ENCODE measurements at places on chromosomes 7 and 10.

- DNase-seq = no peak
These were observed 3.2 kb upstream of the CLDN4 start for GRCh38 chr7:73827567-73828106.

GRCh38 chr10:78175444-78176015, 141.9 kb downstream of the RPS24 start:
- no peak for DNase-seq

DNA sequence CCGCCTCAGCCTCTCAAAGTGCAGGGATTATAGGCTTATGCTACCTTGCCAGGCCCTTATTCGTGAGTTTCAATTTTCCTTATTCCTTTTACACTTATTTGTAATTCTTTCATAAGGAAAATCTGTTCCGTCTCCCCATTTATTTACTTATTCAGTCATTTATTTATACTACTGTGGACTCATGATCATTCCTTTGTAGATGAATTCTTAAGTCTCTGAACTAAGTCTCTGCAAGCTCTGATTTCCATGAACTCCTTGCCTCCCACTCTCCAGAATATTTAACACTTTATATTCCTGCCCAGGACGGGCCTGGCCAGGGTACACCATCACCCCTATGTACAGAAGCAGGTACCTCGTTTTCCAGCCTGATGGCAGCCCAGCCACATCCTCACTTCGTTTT, 39.4 kb downstream of the PFKFB3 start:
- DNase-seq = no peak

GRCh38 chr10:124294811-124295770, 123.6 kb downstream of the OAT start:
- no peak for DNase-seq

DNA sequence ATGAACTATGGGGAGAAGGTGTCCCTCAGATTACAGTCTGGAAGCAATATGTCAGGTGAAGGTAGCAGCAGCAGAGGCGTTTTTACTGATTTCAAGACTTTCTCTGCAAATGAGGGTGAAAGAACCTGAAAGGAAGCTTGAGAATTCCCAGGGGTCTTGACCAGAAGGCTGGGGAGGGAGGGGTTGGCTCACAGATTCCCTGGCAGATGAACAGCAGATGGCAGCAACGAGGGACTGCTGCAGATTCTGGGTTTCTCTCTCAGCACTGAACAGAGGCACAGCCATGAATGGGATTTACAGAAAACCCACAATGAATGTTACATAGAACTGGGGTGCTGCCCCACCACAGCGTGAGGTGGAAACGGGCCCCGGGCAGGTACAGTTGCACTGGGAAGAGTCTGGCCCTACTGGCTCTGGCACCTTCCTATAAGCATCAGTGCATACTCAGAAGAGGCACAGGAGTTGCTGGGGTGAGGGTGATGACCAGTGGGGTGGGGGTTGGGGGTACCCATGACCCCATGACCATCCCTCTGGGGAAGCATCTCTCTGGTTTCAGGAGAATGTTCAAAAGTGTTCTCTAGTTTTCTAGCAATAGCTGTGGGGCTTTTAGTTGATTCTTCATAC, 317.8 kb downstream of the SH2D4B start:
- no peak for DNase-seq

DNA sequence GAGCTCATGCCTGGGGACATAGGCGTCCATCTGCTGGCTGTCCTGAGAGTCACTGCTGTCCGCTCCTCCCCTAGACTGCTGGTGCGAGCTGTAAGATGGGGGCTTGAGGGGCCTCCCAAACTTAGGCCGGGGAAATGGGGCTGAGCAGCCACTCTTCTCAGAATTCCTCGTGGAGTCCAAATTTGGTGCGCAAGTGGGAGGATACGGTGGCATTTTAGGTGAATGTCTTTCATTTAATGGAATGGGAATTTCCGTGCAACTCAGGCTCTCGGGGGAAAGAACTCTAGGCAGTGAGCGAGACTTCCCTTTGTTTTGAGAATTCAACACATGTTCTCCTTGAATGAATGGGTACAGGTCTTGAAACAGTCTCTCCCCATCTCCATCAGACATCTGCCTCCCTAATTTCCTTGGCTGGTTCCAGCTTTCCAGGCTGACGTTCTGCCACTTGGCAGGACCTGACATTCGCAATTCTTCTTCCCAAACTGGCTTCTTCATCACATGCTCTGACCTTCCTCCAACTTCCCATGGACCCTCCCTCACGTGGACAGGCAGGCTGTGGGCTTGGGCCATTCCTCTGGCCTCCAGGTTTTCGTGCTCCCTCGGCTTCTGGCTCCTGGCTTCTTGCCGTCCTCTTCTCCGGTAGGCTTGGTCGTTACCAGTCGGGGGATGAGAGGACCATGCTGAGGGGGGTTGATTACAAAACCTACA, 30.1 kb downstream of the JCAD start:
- no peak for DNase-seq

- DNase-seq = no peak
These were observed 159.5 kb downstream of the PPP1R9A start for GRCh38 chr7:95066737-95067530.

- no peak for DNase-seq
These were observed 9.8 kb downstream of the MICALL2 start for GRCh38 chr7:1449501-1449900.

- DNase-seq = no peak
These were observed 147.9 kb upstream of the FZD8 start for GRCh38 chr10:35789996-35790395.

- DNase-seq = no peak
These were observed 5.4 kb downstream of the PPIA start for GRCh38 chr7:44801890-44802289.

GRCh38 chr7:81637534-81637933, 132.3 kb downstream of the HGF start:
- DNase-seq = no peak

- DNase-seq = no peak
These were observed 223.7 kb downstream of the MAD1L1 start for GRCh38 chr7:2008936-2009540.

DNA sequence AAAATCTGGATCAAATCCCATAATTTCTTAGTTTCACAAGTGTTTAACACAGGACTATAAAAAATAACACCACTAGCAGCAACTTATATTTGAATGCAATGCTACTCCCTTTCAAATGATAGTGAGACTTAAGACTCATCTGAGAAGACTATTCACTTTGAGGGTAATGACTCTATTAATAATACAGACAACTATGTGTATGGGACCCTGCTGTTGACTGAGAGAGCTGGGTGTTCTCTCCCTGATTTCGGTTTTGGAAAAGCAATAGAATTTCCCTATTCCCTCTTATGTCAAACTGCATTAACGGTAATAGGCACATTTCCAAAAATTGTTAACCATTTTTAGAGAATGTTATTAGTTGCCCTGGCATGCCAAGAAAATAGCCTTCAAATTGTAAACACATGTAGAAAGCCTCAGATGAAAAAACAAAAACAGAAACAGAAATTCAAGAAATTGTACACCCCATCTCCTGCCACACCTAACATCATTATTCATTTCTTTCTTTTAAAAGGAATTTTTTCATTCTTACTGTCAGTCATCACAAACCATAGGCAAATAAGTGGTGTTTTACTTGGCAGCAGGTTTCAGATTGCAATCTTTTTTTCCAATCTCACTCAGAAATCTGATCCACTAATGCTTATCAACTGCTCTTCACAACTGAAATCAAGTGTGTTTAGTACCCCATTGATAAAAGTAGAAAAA, 153.7 kb downstream of the TFPI2 start:
- no peak for DNase-seq

- no peak for DNase-seq
These were observed 4.8 kb downstream of the PITRM1 start for GRCh38 chr10:3167611-3168330.

DNA sequence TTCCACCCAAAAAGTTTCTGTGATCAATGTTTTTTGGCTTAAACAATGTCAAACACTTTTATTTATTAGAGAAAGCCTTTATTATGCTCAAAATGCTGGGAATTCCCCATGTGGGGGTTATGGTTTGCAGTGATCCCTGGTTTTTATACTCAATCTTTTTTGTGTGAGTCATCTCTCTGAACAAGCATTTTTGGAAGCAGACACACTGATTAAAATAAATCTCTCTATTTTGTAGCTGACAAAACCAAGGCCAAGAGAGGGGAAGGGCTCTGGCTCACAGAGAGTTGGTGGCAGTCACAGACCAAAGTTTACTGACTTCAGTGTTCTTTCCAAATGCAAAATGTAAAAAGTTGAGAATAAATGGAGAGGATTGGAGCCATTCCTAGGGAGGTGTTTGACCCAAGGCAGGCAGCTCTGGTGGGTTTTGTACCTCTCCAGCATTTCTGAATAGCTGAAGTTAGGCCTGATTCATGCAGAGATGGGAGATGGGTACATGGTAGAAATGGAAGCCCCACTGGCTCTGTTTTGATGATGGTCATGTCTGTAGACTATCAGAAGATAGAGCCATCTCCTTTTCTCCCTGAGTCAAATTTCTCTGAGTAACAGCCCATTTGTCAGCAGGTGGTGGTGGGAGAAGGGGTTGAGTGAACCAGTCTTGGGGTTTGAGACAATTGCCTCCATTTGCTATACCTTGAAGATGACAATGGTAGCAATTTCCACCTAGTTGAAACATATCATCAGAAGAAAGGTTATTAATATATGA, 45.4 kb upstream of the NAMPT start:
- no peak for DNase-seq

DNA sequence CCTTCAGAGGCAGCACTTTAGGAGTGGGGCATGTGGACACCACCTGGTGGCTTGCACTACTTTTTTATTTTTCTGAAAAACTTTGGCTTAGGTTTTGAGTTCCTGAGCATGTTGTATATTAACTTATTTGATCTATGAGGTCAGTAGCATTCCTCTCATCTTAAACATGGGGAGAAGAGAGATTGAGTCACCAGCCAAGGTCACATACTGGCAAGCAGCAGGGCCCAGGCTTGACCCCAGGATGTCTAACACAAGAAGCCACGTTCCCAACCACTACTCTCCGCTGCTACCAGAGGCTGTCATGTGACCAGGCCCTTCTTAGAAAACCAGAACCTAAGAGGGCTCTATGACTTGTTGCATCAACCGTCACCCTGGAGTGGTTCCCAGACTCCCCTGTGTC, 210.3 kb upstream of the GPR26 start:
- DNase-seq = no peak

DNA sequence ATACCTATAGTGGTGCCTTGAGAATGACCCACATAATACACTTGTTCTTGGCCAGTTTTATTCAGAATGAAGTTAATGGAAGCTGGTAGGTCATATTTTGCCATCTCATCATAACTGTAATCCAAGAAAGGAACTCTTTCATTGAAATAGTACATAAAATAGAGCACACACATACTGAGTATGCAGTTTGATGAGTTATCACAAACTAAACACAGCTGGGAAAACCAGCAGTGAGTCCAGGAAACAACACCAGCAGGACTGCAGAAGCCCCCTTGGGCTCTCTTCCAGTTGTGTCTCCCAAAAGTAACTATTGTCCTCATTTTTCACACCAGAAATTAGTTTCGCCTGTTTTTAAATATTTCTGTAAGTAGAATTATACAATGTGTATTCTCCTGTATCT, 19.8 kb upstream of the CH25H start:
- DNase-seq = no peak

GRCh38 chr7:107628461-107629064, 32.1 kb upstream of the SLC26A4 start:
- no peak for DNase-seq

- no peak for DNase-seq
These were observed 278.8 kb downstream of the GPR158 start for GRCh38 chr10:25453619-25454018.

- DNase-seq = no peak
These were observed 146.0 kb upstream of the GNAI1 start for GRCh38 chr7:79988653-79989052.

GRCh38 chr10:70057306-70057705, 4.7 kb downstream of the MACROH2A2 start:
- no peak for DNase-seq

- no peak for DNase-seq
These were observed 150.4 kb upstream of the FEZF1 start for GRCh38 chr7:122454776-122455507.

- no peak for DNase-seq
These were observed 154.8 kb downstream of the DNAJB9 start for GRCh38 chr7:108724251-108725100.

DNA sequence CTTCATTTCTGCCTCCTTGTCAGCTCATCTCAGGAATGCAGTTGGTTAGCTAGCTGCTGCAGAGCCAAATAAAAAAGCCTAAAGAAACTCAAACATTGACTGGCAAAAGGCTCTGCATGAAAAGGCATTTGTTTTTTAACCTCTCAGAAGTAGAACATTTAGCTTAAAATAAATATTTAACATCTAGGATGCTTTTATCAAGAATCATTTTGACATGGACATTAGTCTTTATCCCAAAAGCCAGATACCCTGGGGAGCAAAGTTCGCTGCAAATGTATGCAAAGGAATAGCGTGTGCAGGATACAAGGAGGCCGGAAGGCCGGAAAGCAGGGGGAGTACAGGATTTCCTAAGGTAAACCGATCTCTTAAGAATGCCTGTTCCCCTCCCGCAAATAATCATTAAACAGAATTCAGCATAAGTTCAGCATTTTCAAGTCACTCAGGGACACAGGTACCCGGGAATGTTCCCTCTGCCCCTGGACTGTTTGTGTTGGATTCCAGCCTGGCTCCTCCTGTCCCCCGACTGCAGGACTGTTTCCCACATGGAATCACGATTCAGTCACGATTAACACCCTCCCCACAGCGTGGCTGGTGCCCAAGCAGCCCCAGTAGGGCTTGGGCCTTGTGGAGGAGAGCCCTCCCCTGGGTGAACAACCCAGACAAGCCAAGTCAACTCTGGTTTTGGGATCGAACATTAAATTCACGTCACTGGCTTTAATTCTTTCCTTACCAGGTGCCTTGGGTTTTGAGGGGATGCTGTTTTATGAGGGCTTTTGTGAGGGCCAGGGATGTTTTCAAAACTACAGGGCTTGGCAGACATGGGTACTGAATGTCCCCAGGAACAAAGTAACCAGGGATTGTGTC, 97.8 kb downstream of the HIPK2 start:
- no peak for DNase-seq

DNA sequence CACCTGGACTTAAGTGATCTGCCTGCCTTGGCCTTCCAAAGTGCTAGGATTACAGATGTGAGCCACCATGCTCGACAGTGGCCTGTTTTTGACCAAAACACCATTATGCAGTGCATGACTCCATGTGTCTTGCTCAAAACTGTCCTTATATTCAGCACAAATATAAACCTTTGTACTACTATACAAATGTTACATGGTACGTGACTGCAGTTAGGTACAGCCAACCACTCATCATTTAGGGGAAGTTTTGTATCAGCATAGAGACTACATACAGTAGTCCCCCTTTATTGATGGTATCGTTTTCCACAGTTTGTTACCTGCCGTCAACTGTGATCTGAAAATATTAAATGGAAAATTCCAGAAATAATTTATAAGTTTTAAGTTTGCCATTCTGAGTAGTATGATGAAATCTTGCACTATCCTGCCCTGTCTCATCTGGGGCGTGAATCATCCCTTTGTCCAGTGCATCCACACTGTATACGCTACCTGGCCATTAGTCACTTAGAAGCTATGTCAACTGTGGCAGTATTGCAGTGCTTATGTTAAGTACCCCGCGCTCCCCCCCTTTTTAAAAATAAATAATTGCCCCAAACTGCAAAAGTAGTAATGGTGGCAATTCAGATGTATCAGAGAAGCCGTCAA, 23.3 kb upstream of the ZNF282 start:
- no peak for DNase-seq

All from activated T-cell treated with anti-CD3 and anti-CD28 coated beads, Interleukin-2, amount 50 U/mL, for 24 hours (primary cell).